ENCODE measurements at places on chromosomes 1 and 21. TPM values are rescaled to one million over a fixed set of nuclear protein-coding genes. Genes with fewer than 3 reads are reported as not detected.

- DNase-seq = no peak
Measured at GRCh38 chr1:116586741-116587143, 15.9 kb upstream of the CD58 start.

- no peak for DNase-seq
Measured at GRCh38 chr1:75471252-75471651, 139.7 kb downstream of the SLC44A5 start.

GRCh38 chr1:228837817-228838716, 102.8 kb downstream of the RHOU start:
- peak; percentile 61 for DNase-seq

DNA sequence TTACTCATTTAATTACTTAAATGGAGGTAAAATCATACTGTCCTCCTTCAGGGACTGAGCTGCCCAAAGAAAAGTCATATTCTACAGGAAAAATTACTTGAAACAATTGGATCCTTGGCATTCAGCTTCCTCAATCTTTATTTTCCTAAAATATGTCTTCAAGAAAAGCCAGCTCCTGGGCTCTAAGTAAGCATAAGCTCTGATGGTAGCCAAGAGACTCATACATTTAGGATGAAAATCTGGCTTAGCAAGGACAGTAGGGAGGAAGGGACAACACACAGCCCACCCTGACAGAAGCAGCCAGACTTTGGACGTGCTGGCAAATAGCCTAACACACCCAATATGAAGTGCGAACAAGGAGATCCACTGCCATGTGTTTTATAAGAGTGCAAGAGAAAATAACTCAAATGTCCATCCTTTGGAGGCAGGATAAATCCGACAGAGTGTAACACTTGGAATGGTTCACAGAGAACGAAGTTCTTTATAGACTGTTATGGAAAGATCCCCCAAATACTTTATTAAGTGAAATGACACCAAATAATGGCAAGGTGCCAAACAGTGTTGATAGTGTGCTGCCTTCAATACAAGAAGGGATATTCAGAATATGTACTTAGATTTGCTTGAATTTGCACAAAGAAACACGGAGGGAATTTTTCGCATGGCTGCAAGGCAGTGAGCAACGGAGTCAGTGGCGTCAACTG, 14.1 kb downstream of the CAPN8 start:
- DNase-seq = no peak

GRCh38 chr1:185467122-185467521, 150.1 kb upstream of the IVNS1ABP start:
- DNase-seq = peak; percentile 30

- no peak for DNase-seq
Measured at GRCh38 chr21:18488252-18488651, 84.7 kb upstream of the TMPRSS15 start.

GRCh38 chr1:200046115-200046514, 18.6 kb downstream of the NR5A2 start:
- DNase-seq = no peak

- no peak for DNase-seq
Measured at GRCh38 chr1:41399145-41399795, 38.0 kb downstream of the FOXO6 start.

DNA sequence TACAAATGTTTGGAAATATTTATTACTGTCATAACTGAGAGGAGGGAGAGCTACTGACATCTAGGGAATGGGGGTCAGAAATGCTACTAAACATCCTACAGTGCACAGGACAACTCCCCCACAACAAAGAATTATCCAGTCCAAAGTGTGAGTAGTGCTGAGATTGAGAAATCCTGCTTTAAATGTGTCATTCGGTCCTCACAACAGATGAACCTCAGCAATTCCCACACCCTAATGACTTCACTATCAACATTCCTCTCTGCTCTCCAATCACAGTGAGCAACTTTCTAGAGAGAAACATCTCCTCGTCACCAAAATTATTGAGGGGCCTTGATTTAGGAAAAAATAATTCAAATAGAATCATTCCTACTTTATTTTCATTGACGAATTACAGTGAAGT, 18.0 kb downstream of the OMA1 start:
- DNase-seq = no peak

RIPK4 gene
- not detected for polyA plus RNA-seq

CTSS gene
- polyA plus RNA-seq = 10.3 TPM

FMO3 gene
- polyA plus RNA-seq = not detected

MNDA gene
- not detected for polyA plus RNA-seq

AADACL4 gene
- polyA plus RNA-seq = not detected

Measured in K562 (cell line).